ENCODE measurements at places on chromosomes 5 and 9.

GRCh38 chr9:107273634-107274033, 9.4 kb upstream of the RAD23B start:
- H3K4me3 ChIP-seq = no peak overlapping the region
- peaks cover 5% of the 10 kb centered on the region for H3K4me1 ChIP-seq
- H3K27me3 ChIP-seq = peaks cover 17% of the 10 kb centered on the region
- H3K36me3 ChIP-seq = no peaks in the 10 kb centered on the region
- no peak for DNase-seq

- H3K27me3 ChIP-seq = peaks cover 15% of the 10 kb centered on the region
- no peak overlapping the region for H3K4me3 ChIP-seq
- no peak for DNase-seq
These were observed 286.2 kb downstream of the ACTL7B start for GRCh38 chr9:108569624-108570023.

DNA sequence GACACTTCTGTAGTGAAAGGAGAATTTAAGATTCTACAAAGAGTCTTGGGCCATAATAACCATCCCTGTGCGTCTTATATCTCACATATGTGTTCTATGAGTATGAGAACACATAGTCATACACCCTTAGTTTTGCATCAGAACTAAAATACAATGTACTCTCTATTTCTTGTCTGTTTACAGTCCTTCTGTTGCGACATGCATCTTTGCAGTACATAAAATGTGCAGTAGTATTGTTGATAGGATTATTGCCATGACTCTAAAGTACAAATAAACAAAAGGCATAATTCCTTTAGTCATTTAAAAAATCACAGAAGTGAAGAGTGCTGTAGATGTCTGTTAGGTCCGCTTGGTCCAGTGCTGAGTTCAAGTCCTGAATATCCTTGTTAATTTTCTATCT, 201.9 kb downstream of the NR3C1 start:
- peaks cover 5% of the 10 kb centered on the region for H3K36me3 ChIP-seq
- no peak for DNase-seq
- H3K4me3 ChIP-seq = no peak overlapping the region
- H3K4me1 ChIP-seq = peaks cover 8% of the 10 kb centered on the region

GRCh38 chr9:86842573-86842972, 104.7 kb downstream of the GAS1 start:
- no peak overlapping the region for H3K4me3 ChIP-seq
- H3K4me1 ChIP-seq = peaks cover 74% of the 10 kb centered on the region
- no peaks in the 10 kb centered on the region for H3K27me3 ChIP-seq
- DNase-seq = no peak
- peak overlapping the region; percentile 95 for H3K27ac ChIP-seq

DNA sequence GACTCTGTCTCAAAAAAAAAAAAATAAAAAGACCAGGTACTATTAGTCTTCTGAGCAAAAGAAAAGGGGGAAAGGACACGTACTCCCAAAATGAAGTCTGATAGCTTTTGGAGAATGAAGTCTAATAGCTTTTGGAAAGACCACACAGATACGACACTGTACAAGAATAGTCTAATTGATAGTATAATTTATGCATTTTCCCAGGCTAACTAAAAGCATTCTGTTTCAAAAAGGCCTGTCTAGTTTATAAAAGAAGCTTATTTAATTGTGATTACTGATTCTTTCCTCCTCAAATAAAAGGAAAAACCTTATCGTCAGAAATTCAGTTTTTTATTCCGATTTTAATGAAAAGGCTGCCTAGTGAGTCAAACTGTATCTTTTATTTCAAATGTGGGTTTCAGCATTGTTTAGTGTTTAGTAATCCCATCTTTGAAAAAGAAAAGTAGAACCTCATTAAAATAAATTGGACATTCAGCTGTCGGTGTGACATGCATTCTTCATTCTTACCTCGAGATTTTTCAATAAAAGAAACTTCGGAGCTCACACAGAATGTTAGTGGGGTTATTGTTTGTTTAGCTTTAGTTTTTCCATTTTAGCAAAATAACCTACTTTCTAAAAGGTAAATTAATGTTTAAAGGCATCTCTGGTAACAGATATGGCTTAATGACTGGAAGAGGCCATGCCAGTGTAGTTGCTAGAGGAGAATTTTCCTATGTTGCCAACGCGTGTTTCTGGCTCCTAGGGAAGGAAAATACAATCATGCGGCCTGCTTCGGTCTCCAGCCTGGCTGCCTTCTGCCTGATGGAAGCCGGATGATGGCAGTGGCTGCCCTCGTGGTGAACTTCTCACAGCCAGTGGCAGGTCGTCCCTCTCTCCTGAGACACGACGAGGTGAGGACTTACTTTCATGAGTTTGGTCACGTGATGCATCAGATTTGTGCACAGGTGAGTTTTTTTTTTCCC, 70.0 kb downstream of the NLN start:
- H3K4me3 ChIP-seq = no peak overlapping the region
- no peak overlapping the region for H3K27ac ChIP-seq
- peaks cover 46% of the 10 kb centered on the region for H3K36me3 ChIP-seq
- no peaks in the 10 kb centered on the region for H3K4me1 ChIP-seq

DNA sequence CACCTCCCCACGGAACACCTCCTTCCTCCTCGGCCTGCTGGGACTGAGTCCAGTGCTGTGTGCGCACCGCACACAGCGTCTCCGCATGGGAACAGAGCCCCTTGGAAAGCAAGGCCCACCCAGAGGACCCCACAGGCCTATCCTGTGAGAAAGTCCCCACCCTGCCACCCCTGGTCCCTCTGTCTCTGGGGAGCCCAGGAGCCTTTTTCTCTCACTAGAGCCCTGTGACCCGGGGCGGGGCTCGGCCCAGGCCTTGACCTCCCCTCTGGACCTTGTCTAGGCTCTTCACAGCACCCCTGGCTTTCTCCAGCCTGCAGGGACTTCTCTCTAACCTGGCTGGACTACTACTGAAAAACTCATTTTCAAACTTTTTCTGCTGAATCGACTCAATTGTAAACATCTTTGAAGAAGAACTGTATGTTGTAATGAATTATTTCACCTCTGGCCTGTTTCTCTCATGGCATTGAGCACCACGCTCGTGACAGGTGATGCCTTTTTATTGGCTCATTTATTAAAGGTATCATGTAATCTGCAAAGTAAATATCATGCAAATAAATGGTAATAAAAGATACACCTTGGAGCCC, 89.2 kb downstream of the IRX1 start:
- no peaks in the 10 kb centered on the region for H3K4me1 ChIP-seq
- H3K27ac ChIP-seq = no peak overlapping the region
- no peaks in the 10 kb centered on the region for H3K36me3 ChIP-seq
- no peak for DNase-seq

GRCh38 chr9:106921341-106921899, 58.5 kb downstream of the ZNF462 start:
- peak overlapping the region; percentile 64 for H3K4me3 ChIP-seq
- DNase-seq = peak; percentile 5
- peaks cover 34% of the 10 kb centered on the region for H3K4me1 ChIP-seq
- H3K27me3 ChIP-seq = no peaks in the 10 kb centered on the region
- peaks cover 100% of the 10 kb centered on the region for H3K36me3 ChIP-seq

DNA sequence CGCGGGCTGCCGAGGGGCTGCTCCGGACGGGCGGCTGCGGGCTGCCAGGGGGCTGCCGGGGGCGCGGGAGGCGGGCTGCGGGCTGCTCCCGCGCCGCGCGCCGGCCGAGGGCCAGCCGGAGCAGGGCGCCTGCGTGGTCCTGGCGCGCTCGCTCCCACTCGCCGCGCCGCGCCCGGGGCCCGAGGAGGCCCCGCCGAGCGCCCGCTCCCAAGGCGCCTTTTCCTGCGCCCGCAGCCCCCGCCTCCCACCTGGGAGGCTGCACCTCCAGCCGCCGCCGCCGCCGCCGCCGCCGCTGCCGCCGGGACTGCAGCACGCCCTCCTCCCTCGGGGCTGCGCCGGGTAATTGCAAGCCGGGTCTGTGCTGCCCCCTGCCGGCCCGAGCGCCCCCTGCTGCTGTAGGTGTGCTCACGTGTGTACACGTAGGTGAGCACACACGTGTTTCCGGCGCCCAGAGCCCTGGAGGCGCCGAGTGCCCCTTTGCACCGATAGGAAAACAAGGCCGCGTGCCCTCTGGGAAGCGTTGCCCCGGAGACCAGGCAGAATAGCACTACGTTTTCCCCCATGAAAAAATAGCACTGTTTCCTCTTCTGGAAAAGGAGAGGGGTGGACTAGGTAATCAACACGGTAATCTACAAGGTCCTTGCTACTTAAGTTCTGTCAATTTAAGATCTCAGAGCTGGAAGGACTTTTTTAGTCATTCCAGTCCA, at the start of gene EPB41L4B:
TSS of gene EPB41L4B (minus strand) at position 318 of the 707 bp plus-strand sequence. CDS start 613 bp downstream, outside the sequence.
- H3K4me1 ChIP-seq = peaks cover 27% of the 10 kb centered on the region
- peaks cover 57% of the 10 kb centered on the region for H3K27me3 ChIP-seq
- H3K27ac ChIP-seq = peak within 1 kb of the TSS; percentile 23
- peak; percentile 96 for DNase-seq
- H3K36me3 ChIP-seq = no peaks in the 10 kb centered on the region
- peak within 1 kb of the TSS; percentile 88 for H3K4me3 ChIP-seq

- no peak overlapping the region for H3K27ac ChIP-seq
- H3K27me3 ChIP-seq = peaks cover 7% of the 10 kb centered on the region
- H3K4me3 ChIP-seq = no peak overlapping the region
- no peak for DNase-seq
These were observed 14.4 kb downstream of the ANKRD33B start for GRCh38 chr5:10578293-10578665.

- H3K4me1 ChIP-seq = no peaks in the 10 kb centered on the region
- no peak overlapping the region for H3K4me3 ChIP-seq
- H3K27ac ChIP-seq = no peak overlapping the region
- peaks cover 57% of the 10 kb centered on the region for H3K36me3 ChIP-seq
These were observed 209.1 kb downstream of the TARS1 start for GRCh38 chr5:33649549-33650482.

DNA sequence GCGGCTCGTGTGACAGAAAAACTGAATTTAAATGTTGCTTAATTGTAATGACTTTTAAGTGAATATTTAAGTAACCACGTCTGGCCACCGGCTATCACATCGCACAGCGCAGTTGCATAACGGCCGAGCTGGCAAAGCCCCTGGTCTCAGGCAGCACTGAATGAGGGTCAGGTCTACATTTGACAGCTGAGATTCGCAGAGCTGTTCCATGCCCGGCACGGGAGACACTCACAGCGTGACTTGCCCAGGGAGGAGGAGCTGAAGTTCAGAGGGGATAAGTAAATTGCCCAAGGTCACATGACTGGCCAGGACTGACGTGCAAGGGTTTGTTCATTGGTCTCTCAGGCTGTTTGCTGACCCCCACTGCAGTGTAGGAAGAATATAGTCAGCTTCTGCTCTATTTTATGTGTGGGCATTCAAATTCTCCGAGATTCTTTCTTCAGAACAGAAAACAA, 17.4 kb upstream of the COL5A1 start:
- H3K27me3 ChIP-seq = peaks cover 7% of the 10 kb centered on the region
- no peak for DNase-seq
- H3K4me1 ChIP-seq = peaks cover 67% of the 10 kb centered on the region

- H3K27me3 ChIP-seq = no peaks in the 10 kb centered on the region
- no peak overlapping the region for H3K4me3 ChIP-seq
- H3K4me1 ChIP-seq = peaks cover 42% of the 10 kb centered on the region
- H3K36me3 ChIP-seq = no peaks in the 10 kb centered on the region
These were observed 26.8 kb upstream of the IER5L start for GRCh38 chr9:129204840-129205239.
